ENCODE measurements at places on chromosomes 5 and 9. TPM values are rescaled to one million over a fixed set of nuclear protein-coding genes. Genes with fewer than 3 reads are reported as not detected.

The SLC25A2 gene
- 0.26 TPM for total RNA-seq

The SLC6A3 gene
- total RNA-seq: not detected

The CCNJL gene
- total RNA-seq: 1.4 TPM

The SLC36A2 gene
- total RNA-seq: not detected

The FAXDC2 gene
- 4.3 TPM for total RNA-seq

The CAMK2A gene
- 0.10 TPM for total RNA-seq

The LECT2 gene
- total RNA-seq: not detected

The BRD9 gene
- total RNA-seq: 43.3 TPM

The ECM2 gene
- total RNA-seq: 7.0 TPM

The LMBRD2 gene
- total RNA-seq: 24.5 TPM

The ABLIM3 gene
- total RNA-seq: 37.7 TPM

The ST8SIA4 gene
- total RNA-seq: 0.30 TPM

The LRRC8A gene
- total RNA-seq: 76.5 TPM

The DNAH5 gene
- total RNA-seq: 0.20 TPM

The AHRR gene
- total RNA-seq: 18.0 TPM

The SVEP1 gene
- total RNA-seq: 71.7 TPM

The KCNV2 gene
- total RNA-seq: not detected

The SPINK7 gene
- total RNA-seq: not detected

The TAF1L gene
- under 0.01 TPM for total RNA-seq

The PCDHB8 gene
- 0.26 TPM for total RNA-seq

All from smooth muscle cell of the pulmonary artery (primary cell).